Activated naive CD8-positive, alpha-beta T cell treated with anti-CD3 and anti-CD28 coated beads, Interleukin-2, amount 10 ng/mL, durations not matched to agents 7 days and 5 days (primary cell): ENCODE measurements at places on chromosomes 1 and 21. TPM values are rescaled to one million over a fixed set of nuclear protein-coding genes. Genes with fewer than 3 reads are reported as not detected.
A peak's percentile ranks its signal among the peaks of the same experiment; 100 is the strongest.

HAO2 gene
- total RNA-seq, result not detected

SPRR1A gene
- not detected for total RNA-seq

CROCC gene
- 69.8 TPM for total RNA-seq

LCE6A gene
- total RNA-seq, result not detected

CFAP141 gene
- not detected for total RNA-seq

EDARADD gene
- 3.1 TPM for total RNA-seq

SCAMP3 gene
- 81.7 TPM for total RNA-seq

EFNA3 gene
- 4.2 TPM for total RNA-seq

- H3K4me3 ChIP-seq, result no peak overlapping the region
- DNase-seq, result no peak
- H3K27me3 ChIP-seq, result peaks cover 18% of the 10 kb centered on the region
- H3K4me1 ChIP-seq, result peaks cover 22% of the 10 kb centered on the region
Observed at GRCh38 chr1:160166166-160166868, 14.9 kb downstream of the ATP1A4 start.

GRCh38 chr1:198205016-198205684 is 48.4 kb downstream of the NEK7 start:
- no peaks in the 10 kb centered on the region for H3K27me3 ChIP-seq
- no peak overlapping the region for H3K27ac ChIP-seq
- H3K36me3 ChIP-seq, result peaks cover 18% of the 10 kb centered on the region
- DNase-seq, result no peak

- DNase-seq, result no peak
- H3K4me1 ChIP-seq, result no peaks in the 10 kb centered on the region
- H3K4me3 ChIP-seq, result no peak overlapping the region
- H3K27me3 ChIP-seq, result no peaks in the 10 kb centered on the region
- H3K36me3 ChIP-seq, result no peaks in the 10 kb centered on the region
Observed at GRCh38 chr1:49351768-49352167, 575.1 kb upstream of the BEND5 start.

DNA sequence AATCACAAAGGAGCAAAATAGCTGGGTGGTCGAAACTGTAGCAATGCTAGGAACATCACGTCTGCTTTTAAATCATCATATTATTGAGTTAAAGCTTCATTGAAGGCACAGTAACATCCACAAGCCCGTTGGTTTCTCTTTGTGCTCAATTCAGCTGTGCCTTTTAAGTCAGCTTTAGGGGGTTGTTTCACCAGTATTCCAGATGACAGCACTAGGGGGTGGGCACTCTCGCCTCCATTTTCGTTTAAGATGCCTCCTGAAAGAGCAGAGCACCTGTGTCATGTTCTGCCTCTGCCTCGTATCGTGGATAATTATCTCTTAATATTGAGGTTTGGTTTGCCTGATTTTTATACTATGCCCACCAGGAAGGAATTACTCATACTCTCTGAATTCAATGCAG is 139.8 kb upstream of the PTBP2 start:
- peaks cover 2% of the 10 kb centered on the region for H3K27me3 ChIP-seq
- H3K4me3 ChIP-seq, result no peak overlapping the region
- no peaks in the 10 kb centered on the region for H3K36me3 ChIP-seq
- DNase-seq, result no peak

GRCh38 chr21:42207426-42207825 is 11.5 kb upstream of the ABCG1 start:
- no peak for DNase-seq
- H3K4me3 ChIP-seq, result no peak overlapping the region

GRCh38 chr1:100267284-100267683 is 1.3 kb downstream of the RTCA start:
- peak overlapping the region; percentile 94 for H3K4me3 ChIP-seq
- H3K36me3 ChIP-seq, result peaks cover 40% of the 10 kb centered on the region
- DNase-seq, result no peak
- H3K4me1 ChIP-seq, result peaks cover 28% of the 10 kb centered on the region
- peak overlapping the region; percentile 96 for H3K27ac ChIP-seq

DNA sequence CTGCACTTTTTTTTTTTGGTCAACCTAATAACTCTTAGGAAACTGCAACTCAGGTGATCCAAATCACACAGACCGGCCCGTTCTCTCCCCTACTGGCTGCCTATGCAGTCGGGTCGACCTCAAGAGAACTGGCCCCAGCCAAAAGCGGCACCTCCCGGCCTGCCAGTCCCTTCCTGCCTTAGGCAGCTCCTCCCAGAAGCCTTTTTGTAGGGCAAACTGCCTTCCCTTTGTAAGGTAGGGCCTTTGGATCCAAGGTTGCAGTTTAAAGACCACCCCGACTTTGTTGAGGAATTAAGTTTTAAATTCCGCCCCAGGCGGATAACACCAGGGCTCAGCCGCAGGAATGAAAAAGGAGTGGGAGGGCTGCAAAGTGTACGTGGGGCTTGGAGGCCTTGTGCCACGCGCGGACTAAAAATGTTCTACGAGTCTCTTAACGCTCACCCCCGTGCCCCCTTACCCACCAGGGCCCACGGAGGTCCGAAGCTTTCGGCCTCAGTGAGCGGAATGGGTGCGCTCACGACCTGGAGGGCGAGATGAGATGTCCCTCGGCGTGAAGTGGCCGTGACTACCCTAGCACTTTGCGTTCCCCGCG is 642 bp upstream of the ST3GAL3 start:
- H3K36me3 ChIP-seq, result peaks cover 20% of the 10 kb centered on the region
- peaks cover 40% of the 10 kb centered on the region for H3K4me1 ChIP-seq

DNA sequence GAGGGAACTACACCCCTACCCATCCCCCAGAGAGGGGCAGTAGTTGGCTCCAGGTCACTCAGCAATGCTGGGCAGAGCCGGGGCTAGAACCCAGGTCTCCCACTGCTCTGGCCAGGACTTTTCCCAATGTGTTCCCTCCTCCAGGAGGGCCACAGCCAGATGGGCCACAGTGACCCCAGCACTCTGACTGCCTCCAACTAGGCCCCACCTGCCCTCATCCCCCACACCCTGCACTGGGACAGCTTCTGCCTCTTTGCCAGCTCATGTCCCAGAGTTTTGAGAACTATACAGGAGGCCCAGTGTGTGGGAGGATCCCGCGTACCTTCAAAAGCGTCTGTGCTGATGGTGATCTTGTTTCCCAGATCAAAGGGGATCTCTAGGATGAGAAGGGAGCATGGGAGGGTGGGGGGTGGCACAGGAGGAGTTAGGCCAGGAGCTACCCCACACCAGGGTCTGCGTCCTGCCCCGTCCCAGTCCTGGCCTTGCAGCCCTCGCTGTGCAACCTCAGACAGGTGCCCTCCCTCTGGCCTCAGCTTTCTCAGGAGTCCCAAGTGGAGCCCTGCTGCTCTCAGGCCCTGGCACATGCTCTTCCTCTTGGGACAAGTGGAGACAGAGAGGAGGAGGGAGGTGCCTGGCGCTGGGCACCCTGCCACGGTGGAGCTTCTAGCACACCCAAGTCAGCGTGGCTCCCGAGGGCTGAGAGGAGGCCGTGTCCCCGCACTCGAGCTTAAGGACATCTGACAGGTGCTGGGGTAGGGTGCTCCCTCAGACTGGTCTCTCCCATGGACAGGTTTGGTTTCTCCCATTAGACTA is 22.0 kb downstream of the MYOM3 start:
- H3K4me1 ChIP-seq, result no peaks in the 10 kb centered on the region
- no peak overlapping the region for H3K27ac ChIP-seq
- H3K4me3 ChIP-seq, result no peak overlapping the region
- H3K36me3 ChIP-seq, result no peaks in the 10 kb centered on the region
- no peaks in the 10 kb centered on the region for H3K27me3 ChIP-seq
- no peak for DNase-seq

DNA sequence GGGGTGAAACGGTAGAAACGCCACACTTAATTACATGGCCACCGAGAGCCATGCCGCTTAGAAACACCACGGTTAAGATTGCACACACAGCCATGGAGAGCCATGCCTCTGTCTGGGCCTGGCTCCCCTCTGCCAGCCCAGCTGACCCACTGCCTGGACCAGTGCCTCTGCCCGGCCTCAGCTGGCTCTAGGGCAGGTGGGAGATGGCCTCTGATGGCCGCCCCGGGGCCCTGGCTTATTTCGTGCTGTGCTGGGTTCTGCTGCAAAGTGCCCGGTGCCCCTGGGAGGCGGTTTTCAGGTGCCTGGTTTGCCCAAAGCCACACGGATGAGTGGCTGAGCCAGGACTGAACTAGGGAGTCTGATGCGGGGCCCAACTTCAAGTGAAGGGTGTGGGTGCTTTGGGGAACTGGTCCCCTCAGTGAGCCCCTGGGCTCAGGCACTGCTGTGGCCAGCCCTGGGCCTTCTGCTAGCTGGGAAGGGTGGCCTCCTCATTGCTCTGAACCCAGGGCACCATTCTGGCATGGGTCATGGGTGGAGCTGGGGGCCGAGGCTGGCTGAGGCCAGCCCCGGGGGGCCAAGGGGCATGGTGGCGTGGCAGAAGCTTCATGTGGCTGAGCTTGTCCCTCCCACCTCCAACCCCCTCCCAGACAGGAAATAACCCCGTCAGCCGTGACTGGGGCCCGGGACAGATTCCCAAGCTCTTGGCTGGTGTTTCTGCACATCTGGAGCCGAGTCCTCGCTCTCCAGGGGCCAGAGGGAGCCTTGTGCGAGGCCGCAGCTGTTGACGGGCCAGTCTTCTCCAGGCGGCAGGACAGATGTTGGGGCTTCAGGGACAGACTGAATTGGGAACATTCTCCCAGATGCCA is 1.9 kb upstream of the GPR153 start:
- H3K4me1 ChIP-seq, result peaks cover 6% of the 10 kb centered on the region
- H3K27ac ChIP-seq, result no peak overlapping the region
- H3K27me3 ChIP-seq, result peaks cover 16% of the 10 kb centered on the region
- no peak for DNase-seq

DNA sequence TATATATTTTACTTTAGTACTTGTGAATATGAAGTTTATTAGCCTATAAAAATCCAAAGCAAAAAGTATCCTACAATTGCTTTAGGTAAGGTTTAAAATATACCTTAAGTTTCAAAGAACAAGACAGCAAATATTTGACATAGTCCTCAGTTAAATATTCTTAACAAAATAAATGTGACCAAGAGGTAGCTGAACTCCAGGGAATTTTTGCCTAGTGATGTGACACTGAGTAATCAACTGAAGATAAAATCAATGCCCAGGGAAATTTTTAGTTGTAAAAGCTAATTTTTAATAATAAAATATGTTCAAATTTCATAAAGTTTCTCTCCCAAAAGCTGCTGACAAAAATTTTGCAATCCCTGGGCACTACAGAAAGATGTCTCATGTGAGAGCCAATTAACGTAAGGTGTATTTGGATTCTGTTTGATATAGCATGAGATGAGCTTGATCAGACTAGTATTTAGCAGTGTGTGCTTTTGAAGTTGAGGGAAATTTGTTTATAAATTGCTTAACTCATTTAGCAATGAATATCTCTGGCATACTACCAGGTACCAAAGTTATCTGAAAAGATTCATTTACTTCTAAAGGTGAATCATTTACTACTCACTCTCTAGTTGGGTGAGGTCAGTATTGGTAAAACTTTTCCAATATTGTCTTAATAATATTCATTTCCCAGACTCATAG is 80.2 kb upstream of the PALMD start:
- peaks cover 17% of the 10 kb centered on the region for H3K27me3 ChIP-seq
- no peak overlapping the region for H3K4me3 ChIP-seq
- no peak overlapping the region for H3K27ac ChIP-seq
- H3K36me3 ChIP-seq, result no peaks in the 10 kb centered on the region
- H3K4me1 ChIP-seq, result no peaks in the 10 kb centered on the region

DNA sequence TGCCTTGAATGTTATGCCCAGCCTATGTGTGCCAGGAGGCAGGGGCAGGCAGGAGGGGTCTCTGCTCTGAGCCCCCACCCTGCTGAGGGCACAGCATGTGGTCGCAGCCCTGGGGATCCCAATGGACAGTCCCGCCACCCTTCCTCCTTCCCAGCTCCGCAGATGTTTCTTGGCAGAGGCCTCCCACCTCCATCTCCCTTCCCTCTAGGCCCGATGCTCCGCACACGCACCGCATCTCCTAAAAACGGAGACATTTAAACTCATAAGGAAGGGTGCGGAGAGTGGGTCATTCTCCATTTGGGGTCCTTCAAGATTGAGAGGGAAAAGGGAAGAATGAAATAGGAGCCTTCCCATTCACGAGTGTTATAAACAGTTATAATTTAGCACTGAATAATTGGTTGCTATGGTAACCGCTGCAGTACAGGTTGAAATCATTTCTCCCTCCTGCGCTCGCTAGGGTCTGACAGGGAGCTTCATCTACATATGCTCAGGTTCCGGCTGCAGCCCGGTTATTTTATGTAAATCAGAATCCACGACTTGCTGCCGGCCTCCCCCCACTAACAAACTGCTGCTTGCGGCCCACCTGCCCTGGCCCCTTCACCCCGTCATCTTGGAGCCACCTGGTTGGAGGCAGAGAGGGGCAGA is 16.0 kb downstream of the CHD5 start:
- H3K4me3 ChIP-seq, result no peak overlapping the region
- no peaks in the 10 kb centered on the region for H3K4me1 ChIP-seq
- H3K27ac ChIP-seq, result no peak overlapping the region
- DNase-seq, result no peak

GRCh38 chr1:62391369-62391971 is 45.4 kb upstream of the USP1 start:
- no peak overlapping the region for H3K27ac ChIP-seq
- no peak for DNase-seq
- H3K4me1 ChIP-seq, result no peaks in the 10 kb centered on the region
- H3K27me3 ChIP-seq, result peaks cover 16% of the 10 kb centered on the region

GRCh38 chr1:2232255-2232915 is 4.3 kb downstream of the SKI start:
- no peak for DNase-seq
- peak overlapping the region; percentile 94 for H3K4me3 ChIP-seq
- H3K27me3 ChIP-seq, result no peaks in the 10 kb centered on the region
- peaks cover 53% of the 10 kb centered on the region for H3K4me1 ChIP-seq
- peaks cover 7% of the 10 kb centered on the region for H3K36me3 ChIP-seq
- peak overlapping the region; percentile 95 for H3K27ac ChIP-seq

GRCh38 chr1:242089911-242090310 is 91.0 kb upstream of the MAP1LC3C start:
- H3K36me3 ChIP-seq, result no peaks in the 10 kb centered on the region
- H3K27ac ChIP-seq, result no peak overlapping the region
- no peak overlapping the region for H3K4me3 ChIP-seq
- DNase-seq, result no peak
- H3K27me3 ChIP-seq, result no peaks in the 10 kb centered on the region

- H3K4me3 ChIP-seq, result no peak overlapping the region
- H3K27me3 ChIP-seq, result peaks cover 9% of the 10 kb centered on the region
- no peaks in the 10 kb centered on the region for H3K4me1 ChIP-seq
- no peak overlapping the region for H3K27ac ChIP-seq
- no peak for DNase-seq
Observed at GRCh38 chr1:19033926-19034680, 77.6 kb upstream of the IFFO2 start.

GRCh38 chr1:79852004-79852403 is 845.5 kb upstream of the ADGRL4 start:
- no peak overlapping the region for H3K4me3 ChIP-seq
- no peak for DNase-seq
- H3K36me3 ChIP-seq, result no peaks in the 10 kb centered on the region
- no peaks in the 10 kb centered on the region for H3K4me1 ChIP-seq
- H3K27ac ChIP-seq, result no peak overlapping the region

GRCh38 chr1:93958726-93959100 is 49.5 kb upstream of the GCLM start:
- no peak for DNase-seq
- H3K36me3 ChIP-seq, result no peaks in the 10 kb centered on the region
- no peak overlapping the region for H3K27ac ChIP-seq
- H3K4me1 ChIP-seq, result no peaks in the 10 kb centered on the region

- peaks cover 2% of the 10 kb centered on the region for H3K27me3 ChIP-seq
- DNase-seq, result no peak
- H3K27ac ChIP-seq, result peak overlapping the region; percentile 54
- H3K4me3 ChIP-seq, result no peak overlapping the region
- peaks cover 12% of the 10 kb centered on the region for H3K4me1 ChIP-seq
Observed at GRCh38 chr1:229024528-229025130, 246.3 kb upstream of the RAB4A start.

GRCh38 chr1:36613721-36614120 is 131.0 kb upstream of the CSF3R start:
- no peaks in the 10 kb centered on the region for H3K4me1 ChIP-seq
- H3K27me3 ChIP-seq, result no peaks in the 10 kb centered on the region
- no peaks in the 10 kb centered on the region for H3K36me3 ChIP-seq
- no peak for DNase-seq
